ENCODE measurements at places on chromosomes 6 and 20. TPM values are rescaled to one million over a fixed set of nuclear protein-coding genes. Genes with fewer than 3 reads are reported as not detected.

MAP1LC3A gene
- 10.4 TPM for total RNA-seq

SENP6 gene
- 119 TPM for total RNA-seq

TTBK1 gene
- not detected for total RNA-seq

DNA sequence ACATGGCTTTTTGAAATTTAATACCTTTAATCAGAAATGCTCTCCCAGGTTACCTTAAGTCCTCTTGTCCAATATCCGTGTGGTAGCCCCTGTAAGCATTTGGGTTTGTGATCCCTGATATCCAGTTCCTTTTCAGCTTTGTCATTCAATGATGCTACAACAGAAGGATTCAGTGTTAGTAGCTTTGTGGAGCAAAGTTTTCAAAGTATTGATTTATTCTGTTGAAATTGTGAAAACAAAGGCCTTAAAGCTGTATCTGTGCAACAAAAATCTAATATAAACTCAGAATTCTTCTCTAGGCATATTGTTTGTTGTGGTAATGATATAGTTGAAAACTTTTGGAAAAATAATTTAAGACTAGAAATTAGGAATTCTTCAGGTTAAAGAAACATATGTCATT is 91.9 kb downstream of the ADGRB3 start:
- no peaks in the 10 kb centered on the region for H3K27me3 ChIP-seq
- H3K4me1 ChIP-seq = no peaks in the 10 kb centered on the region
- H3K4me3 ChIP-seq = no peak overlapping the region
- H3K27ac ChIP-seq = no peak overlapping the region
- DNase-seq = no peak
- H3K36me3 ChIP-seq = no peaks in the 10 kb centered on the region

FAM209A gene
- total RNA-seq = 5.6 TPM

- H3K27me3 ChIP-seq = no peaks in the 10 kb centered on the region
- no peaks in the 10 kb centered on the region for H3K4me1 ChIP-seq
- H3K4me3 ChIP-seq = no peak overlapping the region
- no peak for DNase-seq
- H3K36me3 ChIP-seq = no peaks in the 10 kb centered on the region
These were observed 59.9 kb downstream of the HTR1B start for GRCh38 chr6:77403424-77403823.

SEL1L2 gene
- not detected for total RNA-seq

RIMS4 gene
- not detected for total RNA-seq

DNA sequence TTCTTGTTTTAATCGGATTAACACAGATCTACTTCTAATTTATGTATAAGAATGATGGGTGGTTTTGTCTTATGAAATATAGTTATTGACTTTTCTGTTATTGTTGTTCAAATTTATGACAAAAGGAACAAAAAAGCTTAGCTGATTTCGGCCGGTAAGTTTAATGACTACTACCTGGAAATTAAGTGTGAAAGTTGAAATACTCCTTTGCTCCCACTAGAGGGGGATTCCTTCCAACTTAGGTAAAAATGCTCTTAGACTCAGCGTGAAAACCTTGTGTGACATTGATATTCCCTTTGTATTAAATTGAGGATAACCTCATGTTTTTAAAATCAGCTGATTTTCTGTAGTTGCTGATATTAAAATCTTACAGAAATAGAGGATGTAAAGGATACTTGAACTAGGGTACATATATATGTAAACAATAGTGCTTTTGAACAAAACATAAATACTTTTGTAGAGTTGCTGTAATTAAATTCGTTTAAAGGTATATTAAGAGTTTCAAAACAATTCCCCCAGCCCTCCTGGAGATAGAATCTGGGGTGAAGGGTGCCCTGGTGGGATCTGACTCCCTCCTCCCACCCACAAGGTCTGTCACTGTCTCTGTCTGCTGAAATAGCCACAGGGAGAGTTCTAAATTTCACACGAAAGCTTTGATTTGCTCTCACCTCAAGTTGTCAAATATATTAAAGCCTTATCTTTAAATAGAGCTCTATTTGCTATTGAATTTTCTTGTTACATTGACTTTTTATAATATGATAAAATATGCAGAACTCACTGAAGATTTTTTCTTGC is 257.5 kb downstream of the ARID1B start:
- H3K27ac ChIP-seq = peak overlapping the region; percentile 86
- DNase-seq = no peak

DNA sequence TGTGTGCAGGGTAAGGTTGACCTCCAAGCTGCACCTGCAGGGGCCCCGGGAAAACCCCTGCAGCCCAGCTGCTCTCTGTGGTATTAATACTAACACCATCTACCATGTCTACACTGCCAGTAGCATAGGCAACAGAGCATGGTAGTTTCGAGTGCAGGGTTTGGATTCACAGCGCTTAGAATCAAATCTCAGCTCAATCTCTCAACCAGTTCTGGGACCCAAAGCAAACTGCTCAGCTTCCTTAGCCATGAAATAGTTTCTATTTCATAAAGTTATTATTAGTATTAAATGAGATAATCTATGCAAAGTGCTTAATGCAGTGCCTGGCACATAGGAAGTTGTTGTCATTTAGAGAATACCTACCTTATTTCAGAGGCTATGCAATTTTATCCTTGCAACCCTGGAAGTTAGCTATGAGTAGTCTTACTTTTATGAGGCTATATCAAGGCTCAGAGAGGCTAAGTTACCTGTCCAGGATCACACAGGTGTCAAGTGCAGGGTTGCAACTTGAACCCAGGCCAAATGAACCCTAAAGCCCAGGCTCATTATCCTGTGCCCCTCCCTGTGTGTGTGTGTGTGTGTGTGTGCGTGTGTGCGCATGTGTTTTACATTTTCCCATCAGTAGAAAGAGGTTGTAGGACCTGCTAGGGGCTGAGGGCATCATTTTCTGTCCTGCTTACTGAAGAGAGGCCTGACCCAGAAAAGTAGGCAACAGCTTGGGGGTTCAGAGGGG is 27.6 kb upstream of the MRPS18A start:
- H3K27me3 ChIP-seq = peaks cover 50% of the 10 kb centered on the region
- H3K4me1 ChIP-seq = no peaks in the 10 kb centered on the region
- no peak for DNase-seq
- no peaks in the 10 kb centered on the region for H3K36me3 ChIP-seq
- H3K4me3 ChIP-seq = no peak overlapping the region
- H3K27ac ChIP-seq = no peak overlapping the region

TP53INP2 gene
- 1.8 TPM for total RNA-seq

DNA sequence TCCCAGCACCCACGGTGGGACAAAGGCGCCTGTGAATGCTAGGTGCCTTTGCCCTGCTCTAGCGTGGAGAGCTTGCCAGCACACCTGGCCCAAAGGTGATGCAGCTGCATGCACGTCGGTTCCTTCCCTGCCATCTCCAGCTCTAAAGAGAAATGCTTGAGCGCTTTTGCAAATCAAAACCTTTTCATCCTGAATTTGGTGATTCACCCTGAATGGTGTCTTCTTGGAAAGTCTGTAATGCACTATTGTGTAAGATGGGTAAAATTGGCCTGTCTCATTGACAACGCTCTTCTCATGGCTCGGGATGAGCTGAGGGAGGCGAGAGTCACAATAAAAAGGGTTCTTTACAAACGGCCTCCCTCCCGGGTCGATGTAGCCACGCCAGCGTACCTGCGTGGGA is 103.1 kb upstream of the ID4 start:
- H3K27ac ChIP-seq = no peak overlapping the region
- no peak for DNase-seq
- H3K4me3 ChIP-seq = no peak overlapping the region
- no peaks in the 10 kb centered on the region for H3K4me1 ChIP-seq
- no peaks in the 10 kb centered on the region for H3K27me3 ChIP-seq
- H3K36me3 ChIP-seq = no peaks in the 10 kb centered on the region

- H3K4me1 ChIP-seq = no peaks in the 10 kb centered on the region
- no peak overlapping the region for H3K4me3 ChIP-seq
- H3K27ac ChIP-seq = no peak overlapping the region
- no peak for DNase-seq
These were observed 121.2 kb upstream of the SASH1 start for GRCh38 chr6:148221196-148221979.

DNA sequence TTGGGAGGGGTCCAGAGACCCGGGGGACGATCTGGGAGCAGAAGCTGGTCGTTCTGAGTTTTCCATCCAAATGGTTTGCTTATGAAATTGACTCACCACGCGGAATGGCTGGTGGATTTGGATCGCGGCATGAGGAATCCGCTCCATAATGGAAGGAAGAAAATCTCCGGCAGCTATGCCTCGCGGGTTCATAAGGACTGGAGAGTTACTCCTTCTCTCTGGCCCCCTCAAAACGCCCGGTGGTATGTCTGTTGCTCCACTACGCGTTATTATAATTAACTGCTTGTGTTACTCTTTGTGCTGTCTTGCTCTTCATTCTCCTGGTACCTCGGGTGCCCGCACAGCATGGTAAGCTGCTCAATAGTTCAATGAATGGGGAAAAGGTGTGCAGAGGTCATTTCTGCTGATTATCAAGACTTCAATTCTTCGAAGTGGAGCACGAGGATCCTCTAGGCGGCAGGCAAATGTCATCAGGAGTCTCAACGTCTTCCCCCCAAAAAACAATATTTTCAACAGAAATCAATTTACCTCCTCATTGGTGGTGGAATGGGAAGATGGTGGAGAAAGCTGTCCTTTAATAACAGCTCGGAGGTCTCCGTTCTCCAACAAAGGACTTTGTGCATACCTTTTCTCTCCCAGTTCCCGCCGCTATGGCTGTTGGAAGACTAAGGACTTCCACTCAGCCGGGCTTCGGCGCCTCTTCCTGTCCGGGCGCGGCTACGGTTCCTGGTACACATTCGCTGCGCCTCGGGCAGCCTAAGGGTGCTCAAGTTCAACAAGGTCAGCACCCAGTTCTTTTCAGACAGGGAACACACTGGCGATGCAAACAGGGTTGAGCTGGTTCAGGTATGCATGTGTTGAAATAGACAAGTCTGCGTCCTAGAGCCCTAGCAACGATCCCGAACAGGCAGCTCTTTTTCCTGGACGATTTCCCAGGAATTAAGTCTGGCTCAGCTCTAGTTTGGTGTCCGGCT is 9.2 kb upstream of the PRSS16 start:
- DNase-seq = no peak
- no peak overlapping the region for H3K27ac ChIP-seq
- H3K27me3 ChIP-seq = peaks cover 56% of the 10 kb centered on the region

- no peak for DNase-seq
- H3K4me1 ChIP-seq = no peaks in the 10 kb centered on the region
- H3K27ac ChIP-seq = no peak overlapping the region
- no peak overlapping the region for H3K4me3 ChIP-seq
These were observed 63.2 kb downstream of the FGD2 start for GRCh38 chr6:37068356-37069270.

NOL7 gene
- total RNA-seq = 46.9 TPM

GRCh38 chr20:13186043-13186774 is 34.9 kb upstream of the ISM1 start:
- H3K36me3 ChIP-seq = no peaks in the 10 kb centered on the region
- no peaks in the 10 kb centered on the region for H3K4me1 ChIP-seq
- DNase-seq = no peak
- H3K27me3 ChIP-seq = no peaks in the 10 kb centered on the region

- H3K36me3 ChIP-seq = peaks cover 3% of the 10 kb centered on the region
- no peak for DNase-seq
- H3K4me3 ChIP-seq = no peak overlapping the region
- H3K27ac ChIP-seq = no peak overlapping the region
- no peaks in the 10 kb centered on the region for H3K27me3 ChIP-seq
- H3K4me1 ChIP-seq = no peaks in the 10 kb centered on the region
These were observed 21.3 kb downstream of the ECI2 start for GRCh38 chr6:4114123-4114522.

GLP1R gene
- not detected for total RNA-seq

DNA sequence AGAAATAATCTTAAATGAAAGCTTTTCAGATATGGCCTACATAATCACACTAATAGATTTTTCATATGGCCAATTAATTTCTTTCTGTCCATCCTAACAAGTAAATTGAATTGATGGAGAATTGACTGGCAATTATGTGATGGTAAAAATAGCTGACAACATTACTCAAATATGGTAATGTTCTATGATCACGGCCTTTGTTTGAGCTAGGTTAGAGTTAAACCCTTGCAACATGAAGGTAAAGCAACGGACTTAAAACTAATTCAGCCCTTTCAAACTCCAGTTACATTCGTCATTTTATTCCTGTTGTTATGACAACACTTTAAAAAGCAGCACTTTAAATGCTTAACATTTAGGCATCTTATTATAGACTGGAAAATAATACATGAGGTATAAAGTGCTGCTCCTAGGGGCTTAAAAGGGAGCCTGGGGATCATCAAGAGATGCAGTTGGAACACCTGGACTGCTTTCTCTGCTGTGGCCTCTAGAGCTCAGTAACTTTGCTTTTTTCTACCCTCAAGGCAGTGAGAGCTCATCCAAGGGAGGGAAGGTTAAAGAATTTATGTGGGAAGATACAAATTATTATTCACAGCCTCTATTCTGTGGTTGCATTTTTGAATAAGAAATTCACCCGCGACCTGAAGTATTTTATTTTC is 46.9 kb downstream of the RIPOR2 start:
- peak overlapping the region; percentile 28 for H3K27ac ChIP-seq
- no peak for DNase-seq
- H3K4me1 ChIP-seq = peaks cover 45% of the 10 kb centered on the region

- no peak overlapping the region for H3K4me3 ChIP-seq
- no peak for DNase-seq
- no peaks in the 10 kb centered on the region for H3K27me3 ChIP-seq
- H3K4me1 ChIP-seq = no peaks in the 10 kb centered on the region
- no peak overlapping the region for H3K27ac ChIP-seq
These were observed 138.1 kb upstream of the PTPN1 start for GRCh38 chr20:50371878-50372769.

PARD6B gene
- 5.9 TPM for total RNA-seq

DNA sequence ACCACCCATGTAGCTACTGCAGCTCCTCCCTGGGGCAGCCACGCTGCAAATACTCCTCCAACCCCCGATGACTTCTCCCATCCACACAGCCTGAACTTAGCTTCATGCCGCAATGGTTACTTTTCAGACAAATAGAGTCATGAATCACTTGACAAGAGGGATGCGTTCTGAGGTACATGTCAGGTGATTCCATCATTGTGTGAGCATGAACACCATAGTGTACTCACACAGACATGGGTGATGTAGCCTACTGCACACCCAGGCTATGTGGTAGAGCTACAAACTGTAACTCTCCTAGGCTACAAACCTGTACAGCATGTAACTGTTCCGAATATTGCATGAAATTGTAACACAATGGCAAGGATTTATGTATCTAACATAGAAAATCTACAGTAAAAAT is 298.5 kb upstream of the SLC35B3 start:
- no peak for DNase-seq
- H3K4me3 ChIP-seq = no peak overlapping the region
- no peaks in the 10 kb centered on the region for H3K4me1 ChIP-seq
- no peaks in the 10 kb centered on the region for H3K27me3 ChIP-seq
- H3K27ac ChIP-seq = no peak overlapping the region
